LoVo (cell line): ENCODE measurements at places on chromosomes 4 and X.

GRCh38 chrX:13167481-13168231, 123.2 kb upstream of the FAM9C start:
- DNase-seq: no peak

DNA sequence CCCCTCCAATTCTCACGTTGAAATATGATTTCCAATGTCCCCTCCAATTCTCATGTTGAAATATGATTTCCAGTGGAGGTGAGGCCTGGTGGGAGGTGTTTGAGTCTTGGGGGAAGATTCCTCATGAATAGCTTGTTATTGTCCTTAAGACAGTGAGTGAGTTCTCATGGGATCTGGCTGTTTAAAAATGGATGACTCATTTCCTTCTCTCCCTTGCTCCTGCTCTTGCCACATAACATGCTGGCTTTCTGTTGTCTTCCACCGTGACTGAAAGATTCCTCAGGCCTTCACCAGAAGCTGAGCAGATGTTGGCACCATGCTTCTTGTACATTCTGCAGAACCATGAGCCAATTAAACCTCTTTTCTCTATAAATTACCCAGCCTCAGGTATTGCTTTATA, 346.8 kb upstream of the TECRL start:
- no peak for DNase-seq

GRCh38 chr4:117093571-117093970, 8.2 kb upstream of the TRAM1L1 start:
- DNase-seq: no peak

GRCh38 chr4:17206829-17207801, 304.8 kb downstream of the QDPR start:
- no peak for DNase-seq

DNA sequence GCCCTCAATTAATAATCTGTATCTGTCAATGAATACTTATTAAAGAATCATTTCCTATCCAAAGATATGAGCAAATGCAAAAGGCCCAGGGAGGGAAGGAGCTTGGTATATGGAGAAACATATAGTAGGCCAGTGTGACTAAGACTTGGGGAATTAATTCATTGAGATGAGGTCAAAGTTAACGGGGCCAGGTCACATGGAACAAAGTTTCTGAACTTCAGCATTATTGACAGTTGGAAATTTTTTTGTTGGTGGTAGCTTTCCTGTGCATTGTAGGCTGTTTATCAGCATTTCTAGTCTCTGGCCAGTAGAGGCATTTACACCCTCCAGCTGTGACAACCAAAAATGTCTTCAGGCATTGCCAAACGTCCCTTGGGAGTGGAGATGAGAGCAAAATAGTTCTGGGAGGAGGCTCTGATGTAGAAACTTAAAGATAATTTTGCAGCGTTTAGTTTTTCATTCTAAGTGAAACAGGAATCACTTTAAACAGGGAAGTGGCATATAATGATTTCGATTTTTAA, 202.0 kb downstream of the SLC4A4 start:
- no peak for DNase-seq

DNA sequence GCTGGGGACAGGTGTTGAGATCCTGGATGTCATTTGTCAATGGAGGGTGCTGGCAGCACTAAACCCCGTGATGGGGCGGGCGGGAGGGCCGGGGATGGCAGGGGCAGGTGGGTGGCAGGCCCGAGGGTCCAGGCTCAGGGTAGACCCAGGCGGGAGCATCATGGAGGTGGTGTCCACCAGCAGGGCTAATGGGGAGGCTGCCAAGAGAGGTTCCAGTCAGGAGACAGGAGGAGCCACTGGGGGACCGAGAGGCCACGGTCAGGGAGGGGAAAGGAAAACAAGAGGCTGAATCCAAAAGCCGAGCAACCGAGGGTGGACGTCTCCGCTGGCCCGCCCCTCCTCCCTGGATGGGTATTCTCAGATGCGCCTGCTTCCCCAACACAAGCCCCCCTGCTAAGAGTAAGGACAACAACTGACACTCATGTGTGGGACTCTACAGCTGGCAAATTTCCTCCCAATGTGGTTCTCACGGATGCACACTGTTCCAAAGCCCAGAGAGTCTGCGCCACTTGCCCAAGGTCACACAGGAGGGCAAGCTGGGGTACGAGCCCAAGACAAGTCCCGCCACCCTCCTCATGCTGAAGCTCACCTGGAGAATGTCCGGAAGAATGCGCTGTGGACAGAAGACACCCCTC, 132.0 kb downstream of the CPZ start:
- DNase-seq: no peak

DNA sequence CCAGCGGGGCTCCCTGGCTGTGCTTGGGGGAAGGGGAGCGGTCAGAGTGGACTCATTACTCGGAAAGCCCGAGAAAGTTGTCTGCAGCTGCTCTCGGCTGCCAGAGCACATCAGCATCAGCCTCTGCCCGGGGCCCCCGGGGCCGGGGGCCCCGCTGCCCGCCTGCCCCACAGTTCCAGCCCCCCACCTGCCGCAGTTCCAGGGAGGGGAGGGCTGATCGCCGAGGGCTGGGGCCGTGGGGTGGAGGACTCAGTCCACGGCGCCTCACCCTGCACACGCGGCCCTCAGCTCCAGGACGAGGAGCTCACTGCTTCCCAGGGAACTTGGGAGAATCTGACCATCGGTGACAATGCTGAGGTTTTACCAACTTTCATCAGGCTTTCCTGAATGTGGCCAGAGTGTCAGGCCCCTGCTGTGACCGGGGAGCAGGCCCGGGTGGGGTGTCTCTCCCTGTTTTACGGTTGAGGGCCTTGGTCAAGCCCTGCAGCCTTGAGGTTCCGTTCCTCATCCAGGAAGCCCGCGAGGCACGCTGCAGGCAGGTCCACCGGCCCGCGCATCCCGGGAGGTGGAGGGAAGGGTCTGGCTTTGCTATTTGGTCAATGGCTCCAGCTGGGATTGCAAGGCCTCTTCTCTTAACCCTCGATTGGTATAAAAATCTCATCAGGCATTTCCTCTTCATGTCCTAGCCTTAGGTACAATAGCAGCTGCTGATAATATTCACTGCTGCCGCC, 57.2 kb downstream of the CPZ start:
- no peak for DNase-seq

GRCh38 chr4:153512952-153513500, 46.9 kb downstream of the TMEM131L start:
- no peak for DNase-seq

DNA sequence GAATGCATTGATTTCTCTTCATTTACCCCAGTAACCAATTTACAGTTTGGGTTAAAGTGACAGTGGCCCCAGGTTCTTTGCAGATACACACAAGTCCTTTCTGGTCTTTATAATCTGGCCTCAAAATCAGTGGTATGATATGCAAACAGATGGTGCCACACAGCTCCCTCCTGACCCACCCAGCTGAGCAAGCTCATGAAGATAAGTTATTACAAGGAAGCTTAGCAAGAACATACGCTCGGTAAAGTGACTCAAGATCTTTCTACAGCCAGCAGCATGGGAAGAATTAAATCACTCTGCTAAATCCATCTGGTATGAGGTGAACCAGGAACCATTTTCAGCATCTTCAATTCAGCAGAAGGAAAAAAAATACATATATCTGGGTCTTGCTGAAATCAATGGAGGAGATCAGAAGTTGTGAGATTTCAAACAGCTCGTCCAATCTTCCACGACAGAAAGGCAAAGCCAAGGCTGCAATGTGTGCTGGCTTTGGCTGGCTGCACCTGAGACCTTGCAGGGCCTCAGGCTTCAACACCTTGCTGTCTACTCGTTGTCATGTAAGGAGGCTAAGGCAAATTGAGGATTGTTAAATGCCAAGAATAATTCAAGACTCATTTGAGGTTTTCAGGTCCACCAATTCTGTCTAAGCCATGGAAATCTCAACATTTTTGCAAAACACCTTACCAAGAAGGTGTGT, 28.2 kb downstream of the SEL1L3 start:
- no peak for DNase-seq

GRCh38 chr4:35364321-35364870, 879.9 kb downstream of the ARAP2 start:
- no peak for DNase-seq

DNA sequence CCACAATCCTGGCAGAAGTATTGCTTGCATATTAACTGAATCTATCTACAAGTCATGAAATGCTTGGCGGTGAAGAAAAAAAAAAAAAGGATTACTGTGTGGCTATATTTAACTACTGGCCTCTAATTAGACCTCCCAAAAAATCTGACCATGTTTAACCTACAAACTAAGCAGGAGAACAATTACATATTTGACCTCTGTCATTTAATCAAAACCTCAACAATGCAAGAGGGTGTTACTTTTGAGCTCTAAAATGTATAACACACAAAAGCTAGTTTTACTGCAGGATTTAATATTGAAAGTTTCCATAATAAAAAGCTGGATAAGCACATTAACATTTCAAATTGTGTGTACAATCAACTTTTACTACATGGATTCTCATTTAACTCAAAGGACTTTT, 1.5 kb downstream of the ITM2A start:
- DNase-seq: no peak

- peak; percentile 10 for DNase-seq
Observed at GRCh38 chrX:49059681-49060085, 884 bp downstream of the CCDC120 start.

GRCh38 chrX:120823556-120823955, 52.1 kb downstream of the CT47B1 start:
- no peak for DNase-seq

- DNase-seq: no peak
Observed at GRCh38 chrX:23888887-23889501, 18.7 kb downstream of the APOO start.

DNA sequence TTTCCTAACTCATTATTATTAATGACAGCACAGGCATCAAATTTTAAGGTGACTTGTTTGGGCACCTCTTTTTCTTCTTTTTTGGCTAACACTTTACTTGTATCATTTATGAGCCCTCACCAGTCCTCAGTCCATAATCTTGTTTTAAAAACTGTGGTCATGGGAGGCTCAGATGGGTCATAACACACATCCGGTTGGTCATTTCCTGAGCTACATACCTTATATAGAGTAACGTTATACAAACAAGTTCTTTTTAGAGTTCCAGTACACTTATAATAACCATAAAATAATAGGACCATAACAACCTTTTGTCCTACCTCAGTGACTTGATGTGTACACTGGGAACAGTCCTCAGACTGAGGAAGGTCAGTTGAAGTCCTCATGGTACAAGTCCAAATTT, 21.1 kb upstream of the PLS3 start:
- no peak for DNase-seq

GRCh38 chrX:84168095-84168494, 19.9 kb downstream of the RPS6KA6 start:
- no peak for DNase-seq

DNA sequence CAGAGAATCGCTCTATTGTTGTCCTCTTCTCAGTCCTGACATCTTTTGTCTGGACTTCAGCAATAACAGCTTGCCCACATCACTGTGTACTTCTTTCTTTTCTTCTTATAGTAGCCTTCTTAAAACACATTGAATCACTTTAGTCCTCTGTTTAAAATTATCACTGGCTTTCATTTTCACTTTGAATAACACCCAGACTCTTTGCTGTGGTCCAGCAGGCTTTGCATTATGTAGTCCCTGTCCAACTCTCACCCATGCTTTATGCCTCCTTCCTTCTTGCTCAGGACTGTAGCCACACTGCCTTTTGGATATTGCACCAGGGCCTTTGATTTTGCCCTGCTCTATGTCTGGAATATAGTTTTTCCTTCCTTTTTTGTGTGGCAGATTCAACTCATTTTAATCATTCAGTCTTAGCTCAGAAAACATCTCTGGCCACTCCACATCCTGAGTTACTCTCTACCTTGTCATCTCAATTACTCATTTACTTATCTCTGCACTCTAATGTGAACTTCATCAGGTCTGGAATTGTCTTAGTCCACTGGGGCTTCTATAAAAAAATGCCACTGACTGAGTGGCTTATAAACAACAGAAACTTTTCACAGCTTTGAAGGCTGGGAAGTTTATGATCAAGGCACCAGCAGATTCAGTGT, 168.2 kb downstream of the C4orf33 start:
- DNase-seq: no peak

GRCh38 chr4:147805946-147806345, 74.1 kb downstream of the ARHGAP10 start:
- no peak for DNase-seq
